Thymus (tissue), 14 donors: ENCODE measurements at places on chromosomes 2 and 18.

DNA sequence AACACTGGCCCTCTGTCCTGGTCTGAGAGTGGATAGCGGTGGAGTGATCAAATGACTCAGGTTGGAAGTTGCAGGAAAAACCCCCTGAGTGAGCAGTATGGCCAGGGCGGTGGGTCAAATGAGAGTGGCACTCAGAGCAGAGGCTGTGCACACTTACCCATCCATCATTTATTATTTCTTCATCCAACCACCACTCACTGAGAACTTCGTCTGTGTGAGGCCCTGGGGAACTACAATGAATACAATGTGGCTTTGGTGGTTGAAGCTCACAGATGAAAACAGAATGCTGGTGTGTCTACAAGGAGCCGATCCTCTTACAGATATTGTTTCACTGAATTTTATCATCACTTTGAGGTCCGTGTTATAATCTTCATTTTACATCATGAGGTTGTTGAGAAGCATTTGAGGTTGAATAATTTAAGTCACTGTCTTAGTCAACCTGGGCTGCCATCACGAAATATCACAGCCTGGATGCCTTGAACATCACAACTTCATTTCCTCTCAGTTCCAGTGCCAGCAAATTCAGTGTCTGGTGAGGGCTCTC lies 73.4 kb upstream of the ID2 start:
- peak; percentile 64 for DNase-seq

- no peak for DNase-seq
Measured at GRCh38 chr2:233247744-233248143, 3.7 kb upstream of the ATG16L1 start.

GRCh38 chr18:74065366-74065765 lies 82.3 kb downstream of the FBXO15 start:
- peak; percentile 70 for DNase-seq

DNA sequence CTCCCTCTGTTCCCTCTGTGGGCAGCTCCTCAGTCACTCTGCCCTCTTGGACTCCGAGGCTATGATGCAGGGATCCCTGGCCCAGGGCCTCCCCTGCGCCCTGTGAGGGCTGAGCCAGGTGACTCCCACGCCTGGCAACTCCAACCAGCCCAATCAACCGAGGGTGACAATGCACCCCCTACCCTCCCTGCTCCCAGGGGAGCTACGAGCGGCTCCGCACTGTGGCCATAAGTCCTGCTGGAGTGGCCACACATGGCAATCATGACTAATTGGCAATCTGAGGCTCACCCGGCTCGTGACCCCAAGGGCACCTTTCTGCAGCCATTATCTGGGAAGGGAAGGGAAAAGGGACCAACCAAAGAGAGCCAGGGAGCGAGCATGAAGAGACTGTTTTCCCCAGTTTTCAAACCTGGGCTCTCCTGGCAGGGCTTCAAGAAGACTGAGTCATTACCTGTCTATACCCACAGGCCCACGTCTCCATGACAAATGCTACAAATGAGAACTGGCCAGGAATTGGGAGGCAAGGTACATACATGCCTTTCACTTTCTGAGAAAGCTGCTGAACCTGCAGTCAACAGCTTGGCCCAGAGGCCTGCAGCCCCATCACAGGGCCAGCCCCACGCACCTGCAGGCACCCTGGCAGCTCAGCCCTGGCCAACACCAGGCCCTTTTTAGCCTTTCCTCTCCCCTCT lies 45.1 kb downstream of the RPL31 start:
- no peak for DNase-seq

- no peak for DNase-seq
Measured at GRCh38 chr2:25072606-25073005, 30.7 kb downstream of the EFR3B start.
